ENCODE measurements at places on chromosomes 7 and 10.

GRCh38 chr7:55084307-55084706, 65.5 kb downstream of the EGFR start:
- no peak for DNase-seq

DNA sequence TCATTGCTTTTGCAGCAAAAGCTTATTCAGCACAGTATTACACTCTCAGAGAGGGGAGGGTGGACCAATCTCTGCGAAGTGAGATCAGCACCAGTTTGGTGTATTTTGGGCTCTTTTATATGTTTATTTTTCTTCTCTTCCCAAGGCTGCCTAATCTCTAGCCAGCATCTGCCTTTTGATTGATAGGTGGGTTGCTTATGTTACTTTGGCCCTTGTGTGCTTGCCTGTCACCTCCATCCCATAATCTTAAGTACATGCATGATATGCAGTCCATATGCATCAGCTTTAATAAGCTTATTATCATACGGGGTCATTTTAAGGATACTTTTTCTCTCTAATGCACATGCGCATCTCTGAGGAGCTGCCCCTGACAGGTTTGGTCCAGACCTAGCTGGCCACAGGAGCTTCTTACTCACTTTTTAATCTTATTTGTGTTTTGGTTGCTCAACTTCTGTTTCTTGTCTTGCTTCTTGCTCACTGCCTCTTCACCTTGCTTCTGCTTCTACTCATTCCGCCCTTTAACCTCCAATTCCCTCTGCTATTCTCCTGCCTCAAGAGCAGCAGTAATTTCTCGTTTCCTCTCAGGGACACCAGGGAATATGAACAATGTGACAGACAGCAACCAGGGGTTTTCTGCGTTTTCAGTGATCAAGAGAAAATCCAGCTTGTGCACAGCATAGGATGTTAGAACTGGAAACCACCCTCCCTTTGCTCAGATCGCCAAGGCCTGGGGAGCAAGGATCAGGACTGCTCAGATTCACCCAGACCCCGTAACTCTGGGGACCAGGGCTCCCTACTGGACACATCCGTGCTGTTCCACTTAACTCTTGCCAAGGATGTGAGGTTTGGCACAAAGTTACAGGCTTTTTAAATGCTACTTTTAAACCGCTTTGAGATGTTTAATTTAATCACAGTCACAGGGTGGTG, 10.0 kb downstream of the RGR start:
- no peak for DNase-seq

- no peak for DNase-seq
Measured at GRCh38 chr10:123909426-123909825, 17.8 kb upstream of the CPXM2 start.

- no peak for DNase-seq
Measured at GRCh38 chr10:75530299-75530698, 98.9 kb downstream of the LRMDA start.

DNA sequence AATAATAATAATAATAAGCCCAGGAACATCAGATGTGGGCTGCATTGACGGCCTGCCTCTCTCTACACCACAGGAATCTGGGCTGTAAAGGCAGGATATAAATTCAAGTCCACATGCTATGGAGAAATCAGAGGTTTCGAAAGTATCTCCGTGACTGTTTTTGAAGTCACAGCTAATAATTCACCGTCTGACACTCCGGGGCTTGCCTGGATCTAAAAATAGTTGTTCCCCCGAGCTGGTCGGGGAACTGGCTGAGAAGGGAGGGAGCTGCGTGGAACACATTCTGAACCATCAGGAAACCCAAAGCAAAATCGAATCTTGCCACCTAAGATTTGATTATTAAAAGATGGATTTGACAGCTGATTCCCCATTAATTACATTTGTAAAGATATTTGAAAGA, 35.4 kb downstream of the KLF6 start:
- no peak for DNase-seq

GRCh38 chr7:140041659-140042385, 20.9 kb downstream of the PARP12 start:
- DNase-seq, result no peak

DNA sequence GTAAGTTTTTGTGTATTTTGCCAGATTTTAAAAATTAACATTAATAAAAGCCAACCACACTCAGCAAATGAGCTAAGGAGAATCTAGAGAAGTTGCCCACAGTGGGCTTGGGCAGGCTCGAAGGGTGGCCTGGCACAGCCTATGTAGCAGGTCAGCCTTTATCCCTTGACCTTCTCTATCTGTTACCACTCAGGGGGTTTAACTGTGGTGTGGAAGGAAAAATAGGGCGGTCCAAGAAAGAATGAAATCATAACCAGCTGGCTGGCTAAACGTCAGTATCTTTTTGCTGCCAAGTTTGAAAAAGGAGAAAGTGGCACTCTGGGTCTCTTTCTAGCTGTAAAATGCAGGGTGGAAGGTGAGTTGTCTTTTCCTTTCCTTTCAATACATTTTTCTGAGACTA, 130.3 kb upstream of the ASAH2 start:
- DNase-seq, result no peak

- DNase-seq, result no peak
Measured at GRCh38 chr7:155454183-155455112, 3.5 kb upstream of the EN2 start.

DNA sequence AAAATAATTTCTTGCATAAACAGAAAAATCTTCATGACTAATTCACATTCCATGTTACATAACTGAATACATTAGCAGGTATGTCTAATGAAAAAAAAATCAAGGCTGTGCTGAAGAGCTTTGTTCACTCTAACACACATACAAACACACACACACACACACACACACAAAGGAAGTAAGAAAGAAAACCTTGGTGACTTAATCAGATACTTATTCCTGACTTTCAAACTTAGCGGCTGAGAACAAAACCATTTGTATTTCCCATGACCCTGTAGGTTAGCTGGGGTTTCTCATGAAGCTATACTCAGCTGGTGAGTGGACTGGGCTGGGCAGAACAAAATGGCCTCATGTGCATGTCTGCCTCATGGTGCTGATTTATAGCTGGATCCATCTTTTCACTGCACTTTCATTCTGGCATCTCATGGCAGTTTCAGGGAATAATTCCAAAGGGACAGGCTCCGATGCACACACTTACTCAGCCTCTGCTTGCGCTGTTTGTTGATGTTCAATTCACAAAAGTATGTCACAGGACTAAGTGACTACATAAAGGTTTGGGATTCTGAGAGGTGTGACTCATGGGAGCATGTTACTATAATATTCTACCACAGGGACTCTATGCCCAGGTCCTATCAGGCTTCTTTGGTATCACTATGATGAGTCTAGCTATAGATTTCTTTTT, 161.2 kb downstream of the PCLO start:
- DNase-seq, result no peak

- no peak for DNase-seq
Measured at GRCh38 chr7:154844955-154845354, 158.0 kb downstream of the PAXIP1 start.

DNA sequence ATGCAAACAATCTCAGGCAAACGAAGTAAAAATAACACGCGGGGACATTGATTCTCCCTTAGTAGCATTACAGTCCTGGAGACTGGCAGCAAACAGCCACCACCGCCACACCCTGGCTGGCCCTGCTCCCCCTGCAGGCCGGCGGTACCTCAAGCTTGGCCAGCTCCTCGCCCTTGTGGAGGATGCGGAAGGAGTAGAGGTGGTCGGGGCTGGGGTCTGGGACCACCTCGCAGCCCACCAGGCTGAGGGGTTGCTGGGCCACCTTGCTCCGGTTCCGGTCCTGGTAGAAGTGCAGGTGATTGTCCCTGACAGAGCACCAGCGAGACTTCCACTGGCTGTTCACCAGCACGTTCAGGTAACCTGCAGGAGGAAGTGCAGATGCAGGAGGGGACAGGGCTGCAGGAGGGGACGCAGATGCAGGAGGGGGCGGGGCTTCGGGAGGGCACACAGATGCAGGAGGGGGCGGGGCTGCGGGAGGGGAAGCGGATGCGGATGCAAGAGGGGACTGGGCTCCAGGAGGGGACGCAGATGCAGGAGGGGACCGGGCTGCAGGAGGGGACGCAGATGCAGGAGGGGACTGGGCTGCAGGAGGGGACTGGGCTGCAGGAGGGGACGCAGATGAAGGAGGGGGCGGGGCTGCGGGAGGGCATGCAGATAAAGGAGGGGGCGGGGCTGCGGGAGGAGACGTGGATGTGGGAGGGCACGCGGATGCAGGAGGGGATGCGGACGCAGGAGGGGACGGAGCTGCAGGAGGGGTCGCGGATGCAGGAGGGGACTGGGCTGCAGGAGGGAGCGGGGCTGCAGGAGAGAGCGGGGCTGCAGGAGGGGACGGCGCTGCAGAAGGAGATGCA, 65.7 kb downstream of the VWA2 start:
- DNase-seq, result peak; percentile 18

- DNase-seq, result no peak
Measured at GRCh38 chr7:156160811-156161210, 348.5 kb upstream of the SHH start.

DNA sequence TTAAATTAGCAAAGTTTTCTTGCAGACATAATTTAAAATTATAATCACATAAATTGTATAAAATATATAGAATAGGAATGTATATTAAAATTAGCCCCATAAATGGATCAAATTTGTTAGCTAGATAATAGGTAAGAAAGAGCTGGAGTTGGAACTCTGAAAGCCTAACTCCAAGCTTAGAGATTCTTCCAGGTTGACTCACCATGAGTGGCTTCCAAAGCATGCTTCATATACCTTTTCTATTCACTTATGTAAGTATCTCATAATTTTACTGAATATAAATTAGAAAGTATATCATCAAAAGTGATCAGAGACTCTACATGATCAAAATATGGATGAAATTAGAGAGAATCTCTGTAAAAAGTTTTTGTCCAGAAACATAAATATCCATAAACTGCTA, 320.7 kb upstream of the MAGI2 start:
- no peak for DNase-seq

All from effector memory CD4-positive, alpha-beta T cell (primary cell).